Stimulated activated CD8-positive, alpha-beta memory T cell treated with anti-CD3 and anti-CD28 coated beads, Interleukin-15, amount 100 ng/mL, for 48 hours (primary cell): ENCODE measurements at places on chromosomes 2 and 18.

GRCh38 chr2:217652761-217653639 lies 349.8 kb downstream of the TNS1 start:
- no peak for DNase-seq

GRCh38 chr2:54041135-54041534 lies 70.3 kb upstream of the PSME4 start:
- DNase-seq, result peak; percentile 68

- no peak for DNase-seq
These were observed 135.2 kb downstream of the DPP10 start for GRCh38 chr2:114577657-114578056.

DNA sequence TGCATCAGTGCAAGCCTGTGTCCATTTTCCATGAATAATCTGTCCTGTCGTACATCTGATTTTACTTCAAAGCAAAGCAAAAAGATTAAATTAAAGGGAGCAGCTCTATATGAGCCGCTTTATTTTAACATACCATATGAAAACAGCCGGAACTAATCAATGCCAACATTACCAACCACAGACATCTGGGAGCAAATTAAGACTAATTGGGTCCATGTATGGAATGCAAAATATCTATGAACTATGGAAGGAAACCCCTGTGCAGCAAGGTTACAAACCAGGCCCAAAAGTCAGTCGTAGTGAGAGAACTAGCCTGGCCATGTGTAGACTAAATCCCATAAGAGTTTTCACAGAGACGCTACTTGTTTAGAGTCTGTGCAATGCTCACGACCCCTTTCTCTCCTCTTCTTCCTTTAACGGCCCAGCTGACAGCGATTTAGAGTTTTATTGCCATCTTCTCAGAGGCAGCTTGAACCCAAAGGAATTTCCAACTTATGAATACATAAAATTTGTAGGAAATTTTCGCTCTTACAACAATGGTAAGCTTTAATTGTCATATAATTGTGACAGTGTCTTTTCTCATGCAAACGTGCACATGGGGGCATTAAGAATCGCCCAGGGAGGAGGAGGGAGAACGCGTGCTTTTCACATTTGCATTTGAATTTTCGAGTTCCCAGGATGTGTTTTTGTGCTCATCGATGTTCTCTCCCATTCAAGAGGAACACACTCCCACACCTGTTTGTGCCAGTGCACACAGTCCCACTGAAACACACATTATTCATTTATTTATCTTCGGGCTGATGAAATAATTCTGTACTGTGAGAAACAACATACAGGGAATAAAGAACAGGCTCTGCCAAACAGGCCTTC lies 52.9 kb upstream of the RPL31 start:
- DNase-seq, result no peak

- no peak for DNase-seq
These were observed 160.5 kb downstream of the SETBP1 start for GRCh38 chr18:44841221-44841620.

DNA sequence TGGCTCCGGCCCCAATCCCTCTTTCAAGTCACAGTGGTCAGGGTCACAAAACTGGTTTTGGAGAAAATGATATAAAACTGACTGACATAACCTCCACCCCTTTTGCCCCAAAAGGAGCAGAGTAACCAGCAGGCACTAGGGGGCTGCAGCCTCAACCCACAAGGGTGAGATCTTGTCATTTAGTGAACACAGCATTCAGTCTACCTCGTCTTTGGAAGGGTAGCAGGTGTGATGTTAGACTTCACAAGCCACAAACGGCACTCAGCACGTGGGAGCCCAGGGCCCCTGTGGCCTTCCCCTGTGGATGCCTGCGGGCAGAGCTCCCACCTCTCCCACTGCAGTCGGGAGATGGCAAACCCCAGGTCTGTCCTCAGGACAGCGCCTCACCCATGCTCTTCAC lies 372.1 kb upstream of the MYT1L start:
- no peak for DNase-seq

DNA sequence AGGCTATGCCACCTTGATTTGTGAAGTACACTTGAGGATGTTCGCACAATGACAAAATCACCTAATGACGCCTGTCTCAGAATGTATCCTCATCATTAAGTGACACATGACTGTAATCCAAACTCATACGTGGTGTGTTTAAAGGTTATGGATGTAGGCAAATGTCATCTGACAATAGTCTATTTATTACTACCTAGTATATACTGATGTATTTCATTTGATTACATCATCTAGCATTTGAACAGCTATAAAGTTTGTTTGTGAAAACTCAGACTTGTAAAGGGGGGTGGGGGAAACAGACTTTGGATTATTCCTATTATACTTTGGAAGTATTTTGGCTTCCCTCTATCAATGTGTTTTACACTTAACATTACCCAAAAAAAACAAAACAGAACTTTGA lies 129.9 kb downstream of the TANC1 start:
- no peak for DNase-seq

GRCh38 chr2:8506746-8507145 lies 175.1 kb upstream of the ID2 start:
- no peak for DNase-seq

DNA sequence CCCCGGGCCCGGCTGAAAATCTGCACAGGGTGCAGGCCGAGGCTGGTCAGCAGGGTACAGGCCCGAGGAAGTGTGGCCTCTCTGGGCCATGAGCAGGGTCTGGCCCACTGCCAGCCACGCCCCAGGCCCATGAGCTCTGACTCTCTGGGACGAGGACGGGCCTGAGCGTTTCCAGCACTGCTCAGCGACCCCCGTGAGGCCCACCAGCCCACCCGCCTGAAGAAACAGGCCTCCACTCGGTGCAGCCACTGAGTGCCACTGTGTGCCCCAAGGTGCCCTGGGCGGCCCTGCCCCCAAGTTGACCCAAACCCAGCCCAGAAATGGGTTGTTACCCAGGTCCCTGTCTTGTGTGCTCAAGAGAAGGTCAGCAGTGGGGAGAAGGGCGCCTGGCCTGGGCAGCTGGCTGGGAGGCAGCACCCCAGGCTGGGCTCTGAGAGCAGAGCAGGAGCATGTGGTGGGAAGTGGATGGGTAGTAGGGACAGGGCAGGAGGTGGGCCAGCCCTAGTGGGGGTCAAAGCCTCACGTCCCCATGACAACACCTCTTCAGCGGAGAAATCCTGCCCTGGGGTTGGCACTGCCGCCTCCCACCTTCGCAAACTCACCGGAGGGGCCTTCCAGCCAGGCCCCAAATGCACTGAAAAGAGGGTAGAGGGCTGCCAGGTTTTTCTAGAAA lies 2.1 kb upstream of the SNED1 start:
- DNase-seq, result no peak

DNA sequence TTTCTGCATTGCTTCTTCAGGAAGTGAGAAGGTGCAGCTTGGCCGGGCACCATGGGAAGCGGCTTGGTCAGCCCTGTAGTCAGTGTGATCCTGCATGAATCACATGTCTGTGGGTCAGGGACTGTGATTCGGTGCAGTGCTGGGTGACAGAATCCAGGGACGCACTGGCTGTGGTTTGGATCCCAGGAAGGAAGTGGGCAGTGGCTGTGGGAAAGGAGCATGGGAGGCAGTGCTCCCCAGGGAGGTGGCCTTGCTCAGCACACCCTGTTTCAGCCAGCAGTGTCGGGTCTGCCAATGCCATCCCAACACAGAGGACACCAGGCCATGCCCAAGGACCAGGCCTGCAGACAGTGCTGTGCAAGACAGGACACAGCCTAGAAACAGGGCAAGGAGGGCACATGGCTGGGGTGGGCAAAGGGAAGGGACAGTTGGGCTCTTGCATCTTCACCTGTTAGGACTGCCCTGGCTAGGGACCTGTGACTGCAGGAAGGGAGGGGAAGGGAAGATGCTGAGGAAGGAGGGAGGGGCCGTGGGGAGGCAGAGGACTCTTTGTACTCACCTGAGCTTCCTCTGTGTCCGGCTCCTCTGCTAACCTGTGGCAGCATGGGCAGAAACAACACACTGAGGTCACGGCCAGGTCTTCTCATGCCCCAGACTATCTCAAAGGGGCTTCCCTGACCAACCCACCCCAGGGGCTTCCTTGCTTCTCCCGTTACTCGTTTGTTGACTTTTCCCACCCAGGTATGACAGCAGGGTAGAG lies 37.2 kb upstream of the DNMT3A start:
- no peak for DNase-seq

DNA sequence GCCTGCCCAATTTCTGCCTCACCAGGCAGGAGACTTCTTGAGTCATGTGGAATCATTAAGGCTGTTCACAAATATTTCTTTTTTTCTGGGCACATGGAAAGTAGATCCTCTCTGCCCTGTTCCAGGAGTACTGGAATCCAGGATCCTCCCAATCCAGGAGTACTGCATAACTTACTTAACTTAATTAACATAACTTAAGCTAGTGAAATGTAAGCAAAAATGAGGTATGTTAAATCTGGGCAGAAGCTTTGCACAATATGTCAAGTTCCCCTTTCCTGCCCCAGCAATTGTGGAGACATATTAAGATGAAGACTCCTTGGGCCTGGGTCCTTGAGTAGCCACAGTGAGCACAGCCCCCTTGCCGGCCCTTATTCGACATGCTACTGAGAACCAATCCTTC lies 3.2 kb downstream of the CD207 start:
- DNase-seq, result no peak

DNA sequence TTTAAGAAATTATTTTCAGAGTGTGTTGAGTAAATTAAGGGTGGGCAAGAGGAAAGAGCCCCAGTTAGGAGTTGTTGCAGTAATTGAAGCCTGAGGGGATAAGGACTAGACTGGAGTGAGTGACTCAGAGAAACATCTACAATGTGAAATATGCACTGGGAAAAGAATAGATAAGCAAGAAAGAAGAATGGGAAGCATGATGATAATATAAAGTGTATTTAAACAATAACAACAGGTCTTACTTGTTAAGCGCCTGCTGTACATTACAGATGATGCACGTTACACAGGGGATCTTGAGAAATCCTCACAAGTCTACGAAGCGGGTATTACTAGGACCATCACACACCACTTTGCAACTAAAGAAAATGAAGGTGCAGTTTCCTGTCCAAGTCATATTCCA lies 73.6 kb upstream of the STK17B start:
- no peak for DNase-seq

- no peak for DNase-seq
These were observed 41.6 kb downstream of the CREB1 start for GRCh38 chr2:207571370-207571769.

DNA sequence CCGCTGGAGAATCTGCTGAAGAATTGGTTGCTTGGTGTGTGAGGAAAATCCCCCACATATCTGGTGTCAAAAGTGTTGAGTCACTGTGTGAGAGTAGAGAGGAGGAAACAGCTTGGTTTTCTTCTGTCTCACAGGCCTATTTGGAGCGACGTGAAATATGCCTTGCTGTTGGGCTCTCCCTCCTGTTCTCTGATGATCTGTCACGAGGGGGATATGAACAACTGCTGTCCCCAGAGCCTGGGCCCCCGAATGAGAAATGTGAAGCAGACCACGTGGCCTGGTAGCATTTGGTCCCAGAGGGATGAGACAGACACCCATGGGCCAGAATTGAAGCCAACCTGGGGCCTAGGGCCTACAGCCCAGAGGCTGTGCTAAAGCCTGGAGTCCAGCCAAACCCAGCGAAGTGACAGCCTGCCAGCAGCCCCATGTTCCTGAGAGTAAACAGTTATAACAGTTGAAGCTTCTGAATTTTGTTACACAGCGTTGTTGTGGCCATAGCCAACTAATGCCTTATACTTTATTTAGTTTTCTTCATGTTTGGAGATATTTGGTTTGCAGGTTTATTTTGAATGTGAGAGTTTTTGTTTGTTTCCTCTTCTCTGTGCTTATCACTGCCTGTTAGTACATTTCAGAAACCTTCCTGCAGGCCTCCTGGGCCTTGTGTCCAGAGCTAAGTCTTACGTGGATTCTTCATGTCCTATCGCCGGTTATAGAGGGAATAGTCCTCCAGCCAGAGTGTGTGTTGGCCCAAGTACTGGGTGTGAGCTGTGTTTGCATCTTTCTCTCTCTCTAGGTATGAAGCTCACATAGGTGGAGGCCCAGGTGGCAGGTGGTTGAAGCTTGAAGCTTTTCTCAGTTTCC lies 18.7 kb upstream of the COLEC12 start:
- no peak for DNase-seq

DNA sequence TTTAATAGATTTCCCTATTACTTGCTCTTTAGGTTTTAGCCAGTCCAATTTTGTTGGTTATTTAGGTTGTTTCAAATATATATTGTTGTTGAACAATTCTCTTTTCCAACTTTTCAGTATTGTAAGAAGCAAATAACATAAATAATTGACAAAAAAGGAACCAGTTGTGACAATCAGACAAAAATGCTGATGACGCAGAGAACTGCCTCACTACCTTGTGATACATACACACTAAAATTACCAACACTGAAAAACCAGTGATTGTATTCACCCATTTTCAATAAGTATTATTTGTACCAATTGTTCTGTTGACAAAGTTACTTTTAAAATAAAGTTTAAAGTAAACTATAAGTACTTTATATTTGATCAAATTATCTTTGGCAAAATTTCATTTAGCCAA lies 43.1 kb upstream of the NABP1 start:
- DNase-seq, result no peak

DNA sequence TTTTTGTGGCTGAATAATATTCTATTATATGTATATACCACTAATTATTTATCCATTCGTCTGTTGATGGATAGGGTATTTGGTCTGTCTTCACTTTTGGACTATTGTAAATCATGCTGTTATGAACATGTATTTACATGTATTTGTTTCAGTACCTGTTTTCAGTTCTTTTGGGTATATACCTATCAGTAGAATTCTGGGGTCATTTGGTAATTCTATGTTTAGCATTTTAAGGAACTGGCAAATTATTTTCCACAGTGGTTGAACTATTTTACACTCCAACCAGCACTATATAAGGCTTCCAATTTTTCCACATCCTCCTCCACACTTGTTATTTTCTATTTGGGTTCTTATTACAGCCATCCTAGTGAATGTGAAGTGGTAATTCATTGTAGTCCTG lies 12.4 kb upstream of the TANK start:
- DNase-seq, result no peak

DNA sequence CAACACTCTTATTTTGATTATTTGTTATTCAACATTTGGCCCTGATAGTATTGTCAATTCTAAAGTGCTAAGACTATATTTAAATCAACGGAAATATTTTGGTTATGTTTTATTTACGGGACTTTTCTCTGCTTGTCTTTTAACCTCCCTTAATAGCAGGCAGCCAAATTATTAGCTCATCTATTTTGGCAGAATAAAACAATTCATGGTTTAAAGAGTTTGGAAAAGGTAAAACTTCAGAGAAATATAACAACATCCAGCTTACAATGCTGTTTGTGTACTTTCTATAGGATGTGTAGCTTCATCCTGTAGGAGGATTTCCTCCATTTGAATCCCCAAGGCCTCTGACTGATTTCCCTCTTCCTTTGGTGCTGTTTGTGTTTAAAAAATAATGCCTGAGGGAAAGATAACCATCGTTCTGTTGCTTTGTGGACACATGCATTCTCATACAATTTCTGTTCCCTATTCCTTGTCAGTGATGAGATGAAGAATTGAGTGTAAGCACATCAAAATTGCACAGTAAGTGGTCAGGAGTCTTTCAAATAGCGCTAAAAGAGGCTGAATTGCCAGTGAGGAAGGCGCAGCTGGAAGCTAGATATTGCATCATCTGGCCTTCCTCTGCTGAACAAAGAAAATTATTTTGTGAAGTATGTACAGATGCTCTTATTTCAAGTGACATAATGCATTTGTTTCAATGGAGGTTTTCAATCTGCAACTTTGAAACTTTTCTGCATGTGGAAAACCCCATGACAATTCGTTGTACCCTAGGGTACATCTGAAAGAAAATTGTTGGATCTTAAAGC lies 80.3 kb downstream of the CD28 start:
- DNase-seq, result no peak

GRCh38 chr2:82428251-82428650 lies 2030.8 kb downstream of the SUCLG1 start:
- DNase-seq, result no peak
